ENCODE measurements at places on chromosomes 4 and X.

- DNase-seq: peak; percentile 17
Measured at GRCh38 chr4:153634738-153635353, 49.2 kb upstream of the TLR2 start.

DNA sequence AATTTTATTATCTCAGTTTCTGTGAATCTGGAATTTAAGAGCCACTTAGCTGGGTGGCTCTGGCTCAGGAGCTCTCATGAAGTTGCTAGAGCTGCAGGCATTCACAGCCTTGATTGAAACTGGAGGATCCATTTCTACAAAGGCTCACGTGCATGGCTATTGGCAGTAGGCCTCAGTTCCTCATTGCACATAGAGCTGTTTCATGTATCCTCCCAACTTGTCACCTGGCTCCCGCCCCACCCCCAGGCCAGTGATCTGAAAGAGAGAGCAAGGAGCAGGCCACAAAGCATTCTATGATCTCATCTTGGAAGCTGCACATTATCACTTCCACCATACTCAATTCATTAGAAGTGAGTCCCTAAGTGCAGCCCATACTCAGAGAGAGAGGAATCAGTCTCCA, 18.5 kb upstream of the AP1AR start:
- peak; percentile 51 for DNase-seq

DNA sequence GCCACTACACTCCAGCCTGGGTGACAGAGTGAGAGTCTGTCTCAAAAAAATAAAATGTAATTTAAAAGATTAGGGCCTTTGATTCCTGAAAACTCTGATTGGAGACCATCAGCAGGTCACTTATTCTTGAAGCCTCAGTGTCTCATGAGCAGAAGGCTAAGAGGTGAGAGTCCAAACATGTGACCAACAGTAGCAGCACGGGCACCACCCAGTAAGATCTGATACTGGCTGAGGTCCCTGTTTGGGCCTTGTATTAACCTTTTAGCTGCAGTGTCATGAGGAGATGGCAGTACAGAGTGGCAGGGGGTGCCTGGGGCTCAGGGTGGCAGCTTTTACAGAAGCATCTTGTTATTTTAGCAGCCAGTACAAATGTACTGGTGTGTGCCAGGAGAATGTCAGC, 89.3 kb downstream of the FHDC1 start:
- DNase-seq: no peak

GRCh38 chr4:87101543-87102199, 118.7 kb downstream of the KLHL8 start:
- DNase-seq: no peak

- DNase-seq: no peak
Measured at GRCh38 chr4:139901531-139902320, 236.1 kb downstream of the MGST2 start.

Measured in MV-4-11 (cell line).